Suppressor macrophage treated with lipopolysaccharide for 1 hour (primary cell): ENCODE measurements at places on chromosomes 7 and 10.

- DNase-seq: no peak
Measured at GRCh38 chr7:41378156-41378555, 324.7 kb downstream of the INHBA start.

- no peak for DNase-seq
Measured at GRCh38 chr7:36227223-36227622, 74.2 kb downstream of the EEPD1 start.

DNA sequence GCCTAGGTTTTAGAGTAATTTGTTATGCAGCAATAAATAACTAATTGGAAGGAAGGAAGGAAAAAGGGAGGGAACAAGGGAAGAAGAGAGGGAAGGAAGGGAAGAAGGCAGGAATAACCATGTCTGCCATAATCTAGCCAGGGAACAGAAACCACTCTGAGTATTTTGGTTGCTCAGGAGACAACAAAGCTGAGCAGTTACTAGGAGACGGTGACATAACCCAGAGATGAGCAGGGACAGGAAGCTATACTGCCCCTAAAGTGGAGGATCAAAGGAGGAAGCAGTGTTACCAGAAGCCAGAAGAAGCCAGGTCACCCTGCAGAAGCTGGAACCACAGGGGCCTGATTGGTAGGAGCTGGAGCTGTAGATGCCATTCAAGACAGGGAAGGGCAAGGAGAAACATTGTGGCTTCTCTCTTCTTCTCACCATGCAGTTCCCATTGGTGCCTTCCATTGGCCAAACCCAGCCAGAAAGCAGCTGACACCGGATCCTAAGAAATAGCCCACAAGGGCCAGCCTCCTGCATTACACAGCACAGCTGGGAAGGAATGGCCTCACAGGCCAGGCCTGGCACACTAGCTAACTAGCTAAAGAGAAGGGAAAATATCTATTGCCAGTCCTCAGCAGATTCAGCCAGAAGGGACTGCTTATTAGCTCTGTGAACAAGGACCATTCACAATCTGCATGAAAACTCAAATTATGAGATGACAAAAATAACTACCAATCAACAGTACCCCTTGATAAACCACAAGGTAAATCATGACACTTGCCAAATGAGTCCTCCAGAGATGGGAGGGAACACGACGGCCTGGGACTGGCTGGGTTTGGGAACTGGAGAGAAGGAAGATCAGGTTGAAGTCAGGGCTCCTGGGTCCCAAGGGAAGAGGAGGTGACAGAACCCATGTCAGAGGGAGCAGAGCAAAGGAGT is 184.5 kb upstream of the NFE2L3 start:
- no peak for DNase-seq

GRCh38 chr10:49335364-49335972 is 36.5 kb downstream of the C10orf71 start:
- no peak for DNase-seq

DNA sequence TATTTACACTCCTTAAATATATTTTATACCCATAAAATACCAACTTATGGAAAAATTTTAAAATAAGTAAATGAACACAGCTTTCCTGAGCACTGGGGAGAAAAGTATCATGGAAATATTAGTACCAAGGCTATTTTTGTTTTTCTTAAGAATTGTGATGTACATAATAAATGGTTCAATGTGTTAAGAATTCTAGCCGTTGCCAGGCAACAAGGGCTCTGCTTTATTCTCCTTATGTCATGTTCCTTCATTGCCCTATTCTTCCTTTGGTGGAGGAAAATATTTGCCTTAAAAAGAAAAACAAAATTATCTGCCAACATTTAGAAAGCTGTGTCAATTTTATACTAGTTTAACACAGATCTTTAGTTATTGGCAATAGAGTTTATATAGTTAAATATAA is 2.6 kb upstream of the ZPBP start:
- DNase-seq: no peak

- no peak for DNase-seq
Measured at GRCh38 chr7:84149573-84149972, 45.0 kb downstream of the SEMA3A start.

DNA sequence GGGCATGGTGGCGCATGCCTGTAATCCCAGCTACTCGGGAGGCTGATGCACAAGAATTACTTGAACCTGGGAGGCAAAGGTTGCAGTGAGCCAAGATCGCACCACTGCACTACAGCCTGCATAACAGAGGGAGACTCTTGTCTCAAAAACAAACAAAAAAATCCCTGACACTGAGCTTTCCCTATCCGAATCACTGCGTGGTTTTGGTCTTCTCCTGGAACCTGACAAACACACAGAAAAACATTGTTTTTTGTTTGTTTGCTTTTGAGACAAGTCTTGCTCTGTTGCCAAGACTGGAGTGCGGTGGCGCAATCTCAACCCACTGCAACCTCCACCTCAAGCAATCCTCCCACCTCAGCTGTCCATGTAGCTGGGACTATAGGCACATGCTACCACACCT is 50.4 kb upstream of the PTPRN2 start:
- DNase-seq: no peak

GRCh38 chr10:125559210-125559609 is 123.8 kb downstream of the TEX36 start:
- no peak for DNase-seq

GRCh38 chr10:29807163-29807806 is 172.5 kb upstream of the SVIL start:
- peak; percentile 91 for DNase-seq

DNA sequence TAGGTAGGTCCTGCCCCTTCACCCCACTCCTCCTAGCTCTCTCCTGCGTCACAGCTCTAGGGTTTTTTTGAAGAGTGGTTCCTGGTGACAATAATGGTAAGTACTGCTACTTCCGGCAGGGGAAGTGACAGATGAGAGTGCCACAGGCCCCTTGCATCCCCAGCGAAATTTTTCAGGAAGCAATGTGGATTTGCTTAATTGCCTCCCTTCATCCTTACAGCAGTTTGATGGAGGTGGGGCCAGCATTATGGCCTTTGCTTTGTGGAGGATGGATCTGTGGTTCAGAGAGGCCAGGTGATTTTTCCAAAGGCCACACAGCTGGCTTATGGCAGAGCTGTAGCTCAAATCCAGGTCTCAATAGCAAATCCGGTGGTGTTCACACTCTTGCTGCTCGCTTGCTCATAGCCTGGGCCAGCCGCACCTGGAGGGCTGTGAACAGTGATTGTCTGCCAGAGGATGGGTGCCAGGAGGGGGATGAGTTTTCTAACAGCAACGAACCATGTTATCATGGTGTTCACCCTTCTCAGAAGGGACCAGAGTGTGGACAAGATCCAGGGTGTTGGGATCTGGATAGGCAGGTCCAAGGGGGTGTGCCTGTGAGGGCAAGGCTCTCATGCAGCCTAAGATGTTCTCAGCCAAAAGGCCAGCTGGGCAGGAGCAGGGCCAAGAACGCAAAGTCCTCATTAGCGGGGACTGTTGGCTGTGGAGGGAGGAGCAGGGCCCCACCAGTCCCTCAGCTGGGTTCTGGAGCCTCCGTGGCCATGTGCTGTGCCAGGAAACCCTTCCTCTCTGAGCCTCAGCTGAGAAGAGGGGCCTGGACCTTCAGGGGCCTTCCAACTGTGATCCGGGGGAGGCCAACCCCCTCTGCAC is 89.0 kb downstream of the EMX2 start:
- no peak for DNase-seq

- no peak for DNase-seq
Measured at GRCh38 chr7:26629696-26630095, 234.7 kb downstream of the SKAP2 start.

- DNase-seq: no peak
Measured at GRCh38 chr7:30379131-30379530, 94.7 kb downstream of the ZNRF2 start.

- DNase-seq: peak; percentile 94
Measured at GRCh38 chr10:124461642-124462347, at the start of gene LHPP. Gene LHPP, plus strand, starts transcription at chr10:124461823. Its CDS starts 40 bp downstream, at chr10:124461863.

- DNase-seq: no peak
Measured at GRCh38 chr10:63382066-63382465, 83.7 kb downstream of the JMJD1C start.

DNA sequence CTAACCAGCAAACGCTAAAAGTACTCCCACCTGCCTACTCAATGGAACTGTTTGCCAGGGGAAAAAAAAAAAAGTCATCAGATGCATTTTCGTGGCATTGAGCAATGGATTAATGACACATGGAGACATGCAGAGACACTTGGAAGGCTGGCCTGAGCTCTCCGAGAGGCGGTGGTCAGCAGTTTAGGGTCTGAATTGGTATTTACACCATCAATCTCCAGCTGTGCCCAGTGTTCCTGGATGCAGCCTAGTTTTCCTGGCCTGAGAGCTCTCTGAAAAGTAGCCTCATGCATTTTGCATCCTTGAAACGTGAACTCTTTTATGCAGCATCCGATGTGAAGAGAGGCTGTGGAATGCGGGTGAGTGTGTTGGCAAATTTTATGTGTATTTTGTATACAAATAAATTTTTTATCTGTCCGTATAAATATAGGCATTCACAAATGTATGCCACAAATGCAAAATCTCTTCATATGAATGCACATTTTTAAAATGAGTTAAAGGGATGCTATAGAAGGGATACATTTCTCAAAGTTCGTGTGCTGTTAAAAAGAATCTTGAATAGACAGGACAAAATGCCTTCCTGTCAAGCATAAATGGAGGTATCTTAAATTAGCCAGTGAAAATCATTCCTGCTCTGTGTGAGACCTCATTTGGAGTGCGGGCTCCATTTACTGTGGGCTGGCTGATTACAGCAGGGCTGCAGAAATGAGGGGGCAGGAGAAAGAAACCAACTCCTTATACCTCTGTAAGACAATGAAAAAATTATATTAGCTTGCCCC is 137.7 kb upstream of the PFKP start:
- no peak for DNase-seq

DNA sequence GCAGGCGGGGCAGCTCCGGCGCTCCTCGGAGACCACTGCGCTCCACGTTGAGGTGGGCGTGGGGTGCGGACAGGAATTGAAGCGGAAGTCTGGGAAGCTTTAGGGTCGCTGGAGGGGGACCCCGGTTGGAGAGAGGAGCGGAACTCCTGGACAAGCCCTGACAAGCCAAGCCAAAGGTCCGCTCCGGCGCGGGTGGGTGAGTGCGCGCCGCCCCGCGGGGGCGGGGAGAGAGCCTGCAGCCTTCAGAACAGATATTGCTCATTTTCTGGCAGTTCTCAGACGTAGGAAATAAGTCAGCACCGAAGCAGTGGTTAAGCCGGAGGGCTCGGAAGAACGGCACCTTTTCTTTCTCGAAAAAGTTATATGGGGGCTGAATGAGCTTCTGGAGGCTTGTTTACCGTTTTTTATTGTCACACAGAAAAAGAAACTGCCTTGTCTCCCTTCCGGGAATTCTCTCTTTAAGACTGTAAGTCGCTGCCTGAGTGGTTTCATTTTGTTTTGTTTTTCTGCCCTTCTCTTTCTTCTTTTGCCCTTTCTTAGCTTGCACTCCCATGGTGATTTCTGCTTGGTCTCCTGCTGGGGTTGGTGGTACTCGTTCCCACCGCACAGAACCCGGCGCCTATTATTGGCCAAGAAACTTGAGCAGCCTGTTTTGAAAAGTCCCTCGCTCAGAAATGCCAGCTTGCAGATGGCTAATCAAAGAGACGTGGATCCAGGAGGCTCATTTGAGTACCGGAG is 732 bp downstream of the FAS start:
- DNase-seq: peak; percentile 86

- no peak for DNase-seq
Measured at GRCh38 chr10:120048391-120048790, 155.9 kb downstream of the SEC23IP start.

- DNase-seq: no peak
Measured at GRCh38 chr7:144997512-144997911, 161.7 kb upstream of the TPK1 start.

DNA sequence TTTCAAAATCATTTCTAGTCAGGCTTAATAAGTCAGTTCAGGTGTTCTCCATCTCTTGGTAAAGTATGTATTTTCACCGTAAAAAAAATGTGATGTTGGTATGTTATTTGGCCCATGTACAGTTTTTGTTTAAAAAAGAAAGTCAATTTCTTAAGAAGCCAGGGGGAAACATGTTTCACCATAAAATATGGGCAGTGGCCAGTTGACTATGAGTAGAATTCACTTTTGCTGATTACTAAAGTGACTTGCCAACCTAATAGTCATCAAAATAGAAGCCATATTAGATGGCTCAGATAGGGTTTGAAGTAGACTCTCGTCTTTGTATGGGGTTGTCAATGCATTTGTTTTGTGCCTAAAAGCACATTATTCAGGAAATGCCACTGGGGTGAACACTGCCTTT is 266.3 kb downstream of the BICC1 start:
- no peak for DNase-seq

GRCh38 chr7:90816511-90817142 is 220.5 kb downstream of the CDK14 start:
- DNase-seq: peak; percentile 6

DNA sequence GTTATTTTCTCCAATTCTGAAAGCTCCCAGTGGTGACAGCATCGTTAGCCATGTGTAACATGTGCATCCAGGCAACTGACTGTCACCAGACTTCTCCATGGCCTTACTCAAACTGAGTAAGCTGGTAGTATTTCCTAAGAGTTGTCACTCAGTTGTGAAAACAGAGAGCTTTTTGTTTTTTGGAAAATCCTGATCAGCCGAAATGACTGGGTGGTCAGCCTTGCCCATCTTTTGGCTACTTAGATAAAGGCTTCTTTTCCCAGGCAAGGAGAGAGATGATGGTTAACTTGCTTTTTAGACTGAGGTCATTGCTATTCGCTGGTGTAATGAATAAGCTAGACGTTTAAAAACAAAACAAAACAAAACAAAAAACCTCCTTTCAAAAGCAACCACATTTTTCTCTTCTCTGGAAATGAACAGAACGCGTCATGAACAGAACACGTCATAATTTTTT is 159.5 kb upstream of the KLF14 start:
- DNase-seq: peak; percentile 91

- DNase-seq: no peak
Measured at GRCh38 chr10:18204039-18204835, 64.0 kb downstream of the CACNB2 start.

GRCh38 chr7:102103027-102103372 is 183.7 kb upstream of the SH2B2 start:
- no peak for DNase-seq

- no peak for DNase-seq
Measured at GRCh38 chr7:135790371-135790977, 41.9 kb upstream of the FAM180A start.

DNA sequence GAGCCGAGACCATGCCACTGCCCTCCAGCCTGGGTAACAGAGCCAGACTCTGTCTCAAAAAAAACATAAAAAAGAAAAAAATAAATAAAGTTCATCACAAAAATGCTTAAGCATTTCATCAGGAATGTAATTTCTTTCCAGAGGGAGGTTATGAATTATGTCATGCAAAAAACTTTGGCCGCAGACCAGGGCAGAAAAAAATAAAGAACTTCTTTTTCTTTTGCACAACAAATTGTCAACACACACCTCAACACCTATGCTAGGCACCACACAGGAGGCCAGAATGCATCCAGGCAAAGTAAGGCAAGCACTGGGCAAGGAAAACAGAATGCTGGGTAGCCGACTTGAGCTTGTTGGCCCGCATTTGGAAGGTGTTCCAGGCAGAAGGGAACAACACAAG is 3.9 kb downstream of the C10orf62 start:
- no peak for DNase-seq

GRCh38 chr7:744854-745430 is 17.9 kb upstream of the PRKAR1B start:
- no peak for DNase-seq
